Large intestine (tissue), 12 donors: ENCODE measurements at places on chromosomes 5 and 9. TPM values are rescaled to one million over a fixed set of nuclear protein-coding genes. Genes with fewer than 3 reads are reported as not detected.
A peak's percentile ranks its signal among the peaks of the same experiment; 100 is the strongest.

HAVCR1 gene
- polyA plus RNA-seq: 0.48 TPM

GZMA gene
- 14.9 TPM for polyA plus RNA-seq

TNFSF15 gene
- 10.2 TPM for polyA plus RNA-seq

PHF24 gene
- 1.6 TPM for polyA plus RNA-seq

PDE8B gene
- polyA plus RNA-seq: 4.0 TPM

PCDHGB7 gene
- polyA plus RNA-seq: 3.6 TPM

DNA sequence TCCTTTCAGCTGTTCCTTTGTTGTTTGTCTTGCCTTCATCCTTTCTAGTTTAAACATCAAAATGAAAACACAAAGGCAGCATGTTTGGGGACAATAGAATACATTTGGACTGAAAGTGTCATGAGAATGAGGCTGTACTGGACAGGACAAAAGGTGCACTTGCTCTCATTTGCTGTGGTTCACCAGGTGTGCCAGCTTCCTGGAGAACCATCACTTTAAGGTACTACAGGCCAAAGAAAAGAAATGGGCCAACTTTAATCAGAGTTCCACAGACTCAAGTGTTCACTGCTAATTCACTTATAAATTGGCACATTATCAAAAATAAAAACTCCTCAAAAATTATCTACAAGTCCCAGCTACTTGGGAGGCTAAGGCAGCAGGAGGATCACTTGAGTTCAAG, 53.8 kb downstream of the ABHD17B start:
- H3K27me3 ChIP-seq: no peaks in the 10 kb centered on the region
- DNase-seq: no peak
- H3K36me3 ChIP-seq: no peaks in the 10 kb centered on the region
- no peak overlapping the region for H3K27ac ChIP-seq
- H3K4me1 ChIP-seq: no peaks in the 10 kb centered on the region
- H3K4me3 ChIP-seq: no peak overlapping the region

DNA sequence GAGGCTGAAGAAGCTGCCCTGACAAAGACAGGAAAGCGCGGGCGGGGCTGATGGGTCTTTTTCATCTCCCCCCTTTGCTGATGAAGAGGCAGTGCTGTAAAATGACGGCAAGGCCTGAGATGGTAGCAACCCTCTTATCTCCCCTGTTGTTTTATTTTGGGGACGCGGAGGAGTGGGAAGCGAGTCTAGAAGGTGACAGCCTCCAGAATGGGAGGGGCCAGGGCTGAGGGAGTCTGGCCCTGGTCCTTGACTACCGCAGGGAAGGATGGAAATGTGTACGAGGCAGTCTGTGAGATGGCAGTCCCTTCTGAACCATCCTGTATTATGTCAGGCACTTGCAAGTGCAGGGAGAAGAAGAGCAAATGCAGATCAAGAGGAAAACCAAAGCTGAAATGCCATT, 46.1 kb upstream of the TCERG1 start:
- H3K27ac ChIP-seq: no peak overlapping the region
- no peak overlapping the region for H3K4me3 ChIP-seq
- H3K36me3 ChIP-seq: no peaks in the 10 kb centered on the region
- no peaks in the 10 kb centered on the region for H3K4me1 ChIP-seq
- peaks cover 24% of the 10 kb centered on the region for H3K27me3 ChIP-seq

GRCh38 chr5:173238312-173239232, 3.6 kb upstream of the NKX2-5 start:
- peaks cover 95% of the 10 kb centered on the region for H3K27me3 ChIP-seq
- H3K4me3 ChIP-seq: no peak overlapping the region
- H3K4me1 ChIP-seq: peaks cover 3% of the 10 kb centered on the region
- H3K27ac ChIP-seq: no peak overlapping the region

- H3K27me3 ChIP-seq: no peaks in the 10 kb centered on the region
- H3K36me3 ChIP-seq: peaks cover 66% of the 10 kb centered on the region
- H3K4me1 ChIP-seq: no peaks in the 10 kb centered on the region
- no peak overlapping the region for H3K27ac ChIP-seq
- no peak overlapping the region for H3K4me3 ChIP-seq
Measured at GRCh38 chr5:148436029-148436428, 52.3 kb downstream of the FBXO38 start.

DNA sequence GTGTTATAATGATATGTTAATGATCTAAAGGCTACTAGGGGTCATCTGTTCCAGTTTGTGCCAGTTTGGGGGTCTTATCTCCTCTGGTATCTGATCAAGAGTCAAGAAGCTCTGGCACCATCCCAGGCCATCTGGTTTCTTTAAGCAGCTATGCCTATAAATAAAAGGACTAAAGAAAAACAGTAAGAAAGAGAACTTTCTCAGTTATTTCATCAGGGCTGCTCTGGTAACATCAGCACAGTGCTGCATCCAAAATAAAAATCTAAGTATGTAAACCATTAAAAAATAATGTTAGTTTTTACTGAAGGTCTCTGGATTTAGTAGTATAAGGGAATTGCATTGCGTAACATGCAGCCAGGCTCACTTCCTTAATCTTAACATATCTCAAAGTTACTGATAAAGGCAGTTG, 185.0 kb downstream of the NR2F1-AS1 start:
- H3K27me3 ChIP-seq: no peaks in the 10 kb centered on the region
- no peak overlapping the region for H3K4me3 ChIP-seq
- no peak overlapping the region for H3K27ac ChIP-seq
- H3K36me3 ChIP-seq: no peaks in the 10 kb centered on the region

GRCh38 chr5:176892663-176893062, 6.5 kb downstream of the HK3 start:
- no peak overlapping the region for H3K4me3 ChIP-seq
- DNase-seq: no peak
- H3K27me3 ChIP-seq: peaks cover 3% of the 10 kb centered on the region
- H3K36me3 ChIP-seq: no peaks in the 10 kb centered on the region
- H3K4me1 ChIP-seq: no peaks in the 10 kb centered on the region
- no peak overlapping the region for H3K27ac ChIP-seq

- H3K36me3 ChIP-seq: peaks cover 65% of the 10 kb centered on the region
- no peak overlapping the region for H3K4me3 ChIP-seq
- peaks cover 33% of the 10 kb centered on the region for H3K4me1 ChIP-seq
- H3K27ac ChIP-seq: peak overlapping the region; percentile 94
Measured at GRCh38 chr5:150540615-150541396, 32.9 kb downstream of the NDST1 start.

DNA sequence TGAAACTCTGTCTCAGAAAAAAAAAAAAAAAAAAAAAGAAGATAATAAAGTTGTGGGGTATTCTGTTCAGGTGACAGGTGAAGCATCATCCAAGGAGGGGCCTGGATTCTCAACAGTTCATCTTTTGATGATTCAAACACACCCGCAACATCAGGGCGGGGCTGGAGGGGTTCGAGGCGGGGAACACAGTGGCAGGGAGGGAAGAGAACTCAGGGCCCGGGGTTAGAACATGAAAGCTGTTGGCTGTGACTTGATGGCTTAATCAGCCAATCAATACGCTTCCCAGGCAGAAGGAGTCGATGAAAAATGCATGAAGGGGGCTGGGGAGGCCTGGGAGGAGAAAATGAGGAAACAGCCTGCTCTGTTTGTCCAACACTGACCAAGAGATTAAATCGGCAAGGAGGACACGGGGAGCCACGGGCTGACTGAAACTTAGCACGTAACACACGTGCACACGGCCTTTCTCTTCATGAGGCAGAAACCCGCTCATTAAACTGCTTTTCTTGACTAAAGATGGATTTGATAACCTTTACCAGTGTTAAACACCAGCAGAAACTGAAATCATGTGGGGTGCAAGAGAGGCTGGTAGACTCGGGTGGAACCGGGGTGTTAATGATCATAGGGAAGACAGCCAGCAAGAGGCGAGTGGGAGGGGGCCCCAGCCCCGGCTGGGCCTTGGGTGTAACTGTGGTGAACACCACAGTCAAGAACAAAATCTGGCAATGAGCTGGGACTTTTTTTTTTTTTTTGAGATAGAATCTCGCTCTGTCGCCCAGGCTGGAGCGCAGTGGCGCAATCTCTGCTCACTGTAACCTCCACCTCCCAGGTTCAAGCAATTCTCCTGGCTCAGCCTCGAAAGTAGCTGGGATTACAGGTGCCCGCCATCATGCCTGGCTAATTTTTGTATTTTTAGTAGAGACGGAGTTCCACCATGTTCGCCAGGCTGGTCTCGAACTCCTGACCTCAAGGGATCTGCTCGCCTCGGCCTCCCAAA, 105.7 kb upstream of the RAPGEF1 start:
- H3K4me3 ChIP-seq: no peak overlapping the region
- H3K36me3 ChIP-seq: no peaks in the 10 kb centered on the region
- no peak overlapping the region for H3K27ac ChIP-seq
- no peak for DNase-seq
- no peaks in the 10 kb centered on the region for H3K27me3 ChIP-seq

DNA sequence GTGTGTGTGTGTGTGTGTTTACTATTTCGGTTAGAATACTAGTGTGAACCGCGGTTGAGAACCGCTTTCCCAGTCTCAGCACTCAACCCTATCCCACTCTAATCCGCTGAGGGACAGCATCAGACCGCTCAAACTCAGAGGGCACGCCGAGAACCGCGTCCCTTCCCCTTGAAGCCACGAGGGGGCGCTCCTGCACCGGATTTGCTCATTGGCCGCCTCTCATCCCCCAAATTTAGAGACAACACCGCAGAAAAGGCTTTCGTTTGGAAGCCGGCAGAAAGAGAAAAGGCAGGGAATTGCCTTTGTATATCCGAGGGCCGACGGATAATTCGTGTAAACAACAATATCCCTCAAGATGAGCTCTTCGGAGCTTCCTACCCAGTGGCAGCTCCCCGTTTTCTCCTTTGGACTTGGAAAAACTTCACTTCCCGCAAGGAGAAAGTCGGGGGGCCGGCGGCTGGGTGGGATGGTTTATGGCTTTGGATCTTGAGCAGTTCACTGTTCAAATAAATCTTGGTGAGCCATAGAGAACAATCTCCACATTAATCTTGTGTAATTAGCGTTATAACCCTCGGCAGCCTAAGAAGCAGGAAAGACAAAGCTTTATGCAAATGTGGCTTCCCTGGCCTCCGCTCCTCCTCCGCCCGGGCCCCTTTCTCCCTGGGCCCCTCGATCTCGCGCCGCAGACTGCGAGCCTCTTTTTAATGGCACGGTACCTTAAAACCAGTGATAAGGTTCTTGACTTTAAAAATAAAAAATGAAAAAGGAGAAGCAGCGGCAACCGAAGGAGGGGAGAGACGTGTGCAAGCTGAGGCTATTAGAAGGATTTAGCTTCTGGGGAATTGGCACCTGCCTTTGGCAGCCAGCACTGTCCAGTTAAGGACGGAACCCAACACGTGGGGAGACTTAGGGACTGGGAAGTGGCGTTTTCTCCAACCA, 296.8 kb downstream of the PARP8 start:
- H3K4me1 ChIP-seq: peaks cover 25% of the 10 kb centered on the region
- no peak overlapping the region for H3K27ac ChIP-seq
- no peaks in the 10 kb centered on the region for H3K36me3 ChIP-seq
- peak; percentile 58 for DNase-seq
- H3K27me3 ChIP-seq: peaks cover 55% of the 10 kb centered on the region
- H3K4me3 ChIP-seq: peak overlapping the region; percentile 35

DNA sequence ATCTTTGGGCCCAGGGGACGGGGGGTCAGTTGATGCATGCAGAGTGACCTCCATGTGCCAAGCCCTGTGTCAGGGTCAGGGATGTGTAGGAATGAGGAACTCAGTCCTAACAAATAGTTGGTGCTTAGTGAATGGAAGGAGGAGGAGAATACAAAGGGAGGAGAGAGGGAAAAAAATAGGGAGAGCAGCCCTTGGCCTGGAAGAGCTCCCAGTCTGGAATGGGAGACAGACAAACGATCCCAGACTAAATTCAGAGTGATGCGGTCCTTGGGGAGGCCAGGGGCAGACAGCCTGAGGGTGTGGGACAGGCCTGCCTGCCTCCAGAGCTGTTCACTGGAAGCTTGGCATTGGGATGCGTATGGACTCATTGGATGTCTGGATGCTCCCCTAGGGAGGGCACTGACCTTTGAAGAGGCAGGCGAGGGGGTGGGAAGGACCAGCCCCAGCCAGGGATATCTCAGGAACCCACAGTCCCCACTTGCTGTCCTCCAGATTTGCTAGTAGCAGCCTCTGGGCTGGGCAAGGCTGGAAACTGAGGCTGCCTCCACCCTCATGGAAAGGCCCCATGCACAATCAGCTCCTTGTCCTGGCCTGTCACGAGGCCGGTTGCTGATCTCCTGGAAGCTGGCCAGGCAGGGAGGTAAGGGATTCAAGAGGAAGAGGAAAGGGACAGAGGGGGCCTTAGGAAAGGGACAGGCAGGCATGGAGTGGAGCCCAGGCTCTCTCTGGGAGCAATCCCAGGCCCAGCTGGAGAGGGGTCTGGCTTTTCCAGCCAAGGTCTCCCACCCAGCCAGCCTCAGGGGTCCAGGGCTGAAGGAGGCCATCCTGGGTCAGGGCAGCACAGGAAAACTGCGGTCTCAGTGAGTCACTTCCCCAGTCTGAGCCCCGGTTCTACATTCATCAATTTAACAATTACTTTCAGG, 69.0 kb upstream of the GGTA1 start:
- peaks cover 8% of the 10 kb centered on the region for H3K4me1 ChIP-seq
- no peaks in the 10 kb centered on the region for H3K36me3 ChIP-seq
- H3K27me3 ChIP-seq: no peaks in the 10 kb centered on the region
- peak overlapping the region; percentile 18 for H3K4me3 ChIP-seq

DNA sequence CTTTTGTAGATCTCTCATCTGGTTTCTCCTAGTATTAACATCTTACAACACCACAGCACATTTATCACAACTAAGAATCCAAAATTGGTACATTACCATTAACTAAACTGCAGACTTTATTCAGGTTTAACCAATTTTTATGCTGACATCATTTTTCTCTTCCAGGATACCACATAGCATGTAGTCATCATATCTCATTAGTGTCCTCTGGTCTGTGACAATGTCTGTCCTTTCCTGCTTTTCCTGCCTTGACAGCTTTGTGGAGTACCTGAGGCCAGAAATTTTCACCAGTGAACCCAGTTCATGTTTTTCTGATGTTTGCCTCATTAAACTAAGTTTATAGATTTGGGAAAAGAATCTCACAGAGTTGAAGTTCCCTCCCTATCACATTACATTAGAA, 294.7 kb upstream of the TNC start:
- no peak overlapping the region for H3K27ac ChIP-seq
- DNase-seq: no peak
- H3K27me3 ChIP-seq: no peaks in the 10 kb centered on the region
- H3K4me3 ChIP-seq: no peak overlapping the region
- H3K36me3 ChIP-seq: no peaks in the 10 kb centered on the region

- H3K4me1 ChIP-seq: peaks cover 10% of the 10 kb centered on the region
- H3K27ac ChIP-seq: no peak overlapping the region
- H3K4me3 ChIP-seq: no peak overlapping the region
Measured at GRCh38 chr9:127825319-127826051, 22.8 kb downstream of the FPGS start.

DNA sequence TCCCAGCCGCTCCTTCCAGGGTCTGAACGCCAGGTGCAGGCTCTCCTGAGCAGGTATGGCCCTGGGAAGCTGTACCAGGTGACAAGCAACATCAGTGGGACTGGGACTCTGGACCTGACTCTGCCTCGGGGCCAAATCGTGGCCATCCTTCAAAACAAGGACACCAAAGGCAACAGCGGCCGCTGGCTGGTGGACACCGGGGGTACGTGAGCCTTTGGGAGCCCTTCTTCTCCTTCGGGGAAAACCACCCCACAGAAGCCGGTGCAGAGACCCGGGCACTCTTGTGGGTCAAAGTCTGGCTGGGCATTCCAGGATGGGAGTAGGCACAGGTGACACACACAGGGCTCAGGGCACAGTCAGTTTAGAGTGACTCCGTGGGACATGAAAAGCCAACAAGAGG, 45.8 kb downstream of the ARHGEF37 start:
- DNase-seq: no peak
- H3K36me3 ChIP-seq: peaks cover 24% of the 10 kb centered on the region
- no peaks in the 10 kb centered on the region for H3K27me3 ChIP-seq
- peaks cover 14% of the 10 kb centered on the region for H3K4me1 ChIP-seq
- H3K4me3 ChIP-seq: no peak overlapping the region
- H3K27ac ChIP-seq: no peak overlapping the region
